ENCODE measurements at places on chromosomes 1 and 21.

GRCh38 chr1:205597691-205598314 is 34.0 kb downstream of the ELK4 start:
- no peak for DNase-seq

DNA sequence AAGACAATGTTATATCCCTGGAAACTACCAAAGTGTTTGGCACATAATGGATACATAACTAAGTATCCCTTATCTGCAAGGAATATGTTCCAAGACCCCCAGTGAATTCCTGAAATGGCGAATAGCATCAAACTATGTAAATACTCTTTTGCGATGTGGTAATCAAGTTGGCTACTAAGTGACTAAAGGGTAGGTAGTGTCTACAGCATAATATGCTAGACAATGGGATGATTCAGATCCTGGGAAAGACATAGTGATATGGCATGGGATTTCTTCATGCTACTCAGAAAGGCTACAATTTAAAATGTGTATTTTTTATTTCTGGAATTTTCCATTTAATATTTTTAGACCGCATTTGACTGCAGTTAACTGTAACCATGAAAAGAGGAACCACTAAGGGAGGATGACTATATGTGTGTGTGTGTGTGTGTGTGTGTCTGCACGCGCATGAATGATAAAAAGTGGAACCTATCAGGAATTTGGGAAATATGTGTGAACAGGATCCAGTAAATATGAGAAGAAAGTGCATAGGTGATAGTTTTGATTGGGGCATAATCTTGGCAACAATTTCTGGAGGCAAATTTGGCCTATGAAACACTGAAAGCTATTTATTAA is 1899.9 kb downstream of the NCAM2 start:
- DNase-seq, result no peak

DNA sequence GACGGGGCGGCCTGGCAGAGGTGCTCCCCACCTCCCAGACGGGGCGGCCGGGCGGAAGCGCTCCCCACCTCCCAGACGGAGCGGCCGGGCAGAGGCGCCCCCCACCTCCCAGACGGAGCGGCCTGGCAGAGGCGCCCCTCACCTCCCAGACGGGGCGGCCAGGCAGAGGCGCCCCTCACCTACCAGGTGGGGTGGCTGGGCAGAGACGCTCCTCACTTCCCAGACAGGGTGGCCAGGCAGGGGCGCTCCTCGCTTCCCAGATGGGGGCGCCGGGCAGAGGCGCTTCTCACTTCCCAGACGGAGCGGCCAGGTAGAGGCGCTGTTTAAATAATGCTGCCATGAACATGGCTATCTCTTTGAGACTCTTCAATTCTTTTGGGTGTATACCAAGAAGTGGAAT is 43.7 kb upstream of the ATP6V1G3 start:
- no peak for DNase-seq

GRCh38 chr1:172980971-172981370 is 69.8 kb downstream of the TNFSF18 start:
- no peak for DNase-seq

GRCh38 chr21:32940079-32941014 is 85.4 kb upstream of the OLIG2 start:
- no peak for DNase-seq

GRCh38 chr21:34623516-34623915 is 8.6 kb upstream of the RCAN1 start:
- no peak for DNase-seq

DNA sequence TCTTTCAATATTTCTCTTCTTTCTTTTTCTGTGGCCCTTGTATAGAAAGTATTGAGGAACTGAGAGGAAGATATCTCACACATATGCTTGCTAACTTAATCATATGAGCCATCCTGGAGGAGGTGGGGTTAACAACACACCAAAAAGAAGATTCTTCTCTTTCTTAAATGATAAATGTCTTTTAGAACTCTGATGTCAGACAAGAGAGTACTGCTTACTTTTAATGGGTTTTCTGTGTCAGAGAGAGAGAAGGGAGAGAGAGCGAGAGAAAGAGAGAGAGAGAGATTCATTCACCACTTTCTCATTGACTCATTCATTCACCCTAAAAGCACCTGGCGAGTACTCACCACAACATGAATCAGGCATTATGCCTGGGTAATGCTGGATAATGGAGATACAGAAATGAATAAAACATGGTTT is 250.3 kb upstream of the SGIP1 start:
- DNase-seq, result no peak

DNA sequence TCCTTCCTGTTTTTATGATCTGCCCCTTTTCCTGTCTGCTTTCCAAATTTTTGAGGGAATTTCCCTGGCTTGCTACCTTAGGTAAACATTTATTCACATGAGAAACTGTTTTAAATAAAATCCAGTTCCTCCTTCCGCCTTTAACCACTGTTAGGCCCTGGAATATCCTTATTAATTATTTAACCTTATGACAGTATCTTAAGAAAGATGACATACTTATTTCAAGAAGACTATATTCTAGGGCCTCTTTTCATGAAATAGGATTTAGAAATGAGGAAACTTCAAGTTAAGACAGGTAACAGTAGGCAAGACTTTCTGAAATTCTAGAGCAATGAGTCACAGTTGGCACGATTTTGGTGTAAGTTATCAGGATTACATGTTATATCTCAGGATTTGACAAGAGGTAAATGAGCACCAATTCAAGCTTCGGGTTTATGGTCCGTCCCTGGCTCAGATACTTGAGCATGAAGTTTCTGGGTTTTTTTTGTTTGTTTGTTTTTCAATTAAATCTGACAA is 2.0 kb upstream of the TNFSF18 start:
- DNase-seq, result no peak

DNA sequence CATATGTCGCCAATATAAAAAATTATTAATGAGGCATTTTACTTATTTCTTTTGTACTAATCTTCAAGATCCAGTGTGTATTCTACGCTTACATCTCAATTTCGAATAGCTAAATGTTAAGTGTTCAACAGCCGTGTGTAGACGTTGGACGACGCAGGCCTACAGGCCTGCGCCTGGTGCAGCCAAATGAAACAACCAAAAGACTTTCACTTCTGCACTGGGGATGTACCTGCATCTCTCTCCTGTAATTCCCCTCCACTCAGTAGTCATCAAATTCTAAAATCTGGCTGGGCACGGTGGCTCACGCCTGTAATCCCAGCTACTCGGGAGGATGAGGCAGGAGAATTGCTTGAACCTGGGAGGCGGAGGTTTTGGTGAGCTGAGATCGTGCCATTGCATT is 76.8 kb upstream of the HNRNPU start:
- DNase-seq, result no peak

DNA sequence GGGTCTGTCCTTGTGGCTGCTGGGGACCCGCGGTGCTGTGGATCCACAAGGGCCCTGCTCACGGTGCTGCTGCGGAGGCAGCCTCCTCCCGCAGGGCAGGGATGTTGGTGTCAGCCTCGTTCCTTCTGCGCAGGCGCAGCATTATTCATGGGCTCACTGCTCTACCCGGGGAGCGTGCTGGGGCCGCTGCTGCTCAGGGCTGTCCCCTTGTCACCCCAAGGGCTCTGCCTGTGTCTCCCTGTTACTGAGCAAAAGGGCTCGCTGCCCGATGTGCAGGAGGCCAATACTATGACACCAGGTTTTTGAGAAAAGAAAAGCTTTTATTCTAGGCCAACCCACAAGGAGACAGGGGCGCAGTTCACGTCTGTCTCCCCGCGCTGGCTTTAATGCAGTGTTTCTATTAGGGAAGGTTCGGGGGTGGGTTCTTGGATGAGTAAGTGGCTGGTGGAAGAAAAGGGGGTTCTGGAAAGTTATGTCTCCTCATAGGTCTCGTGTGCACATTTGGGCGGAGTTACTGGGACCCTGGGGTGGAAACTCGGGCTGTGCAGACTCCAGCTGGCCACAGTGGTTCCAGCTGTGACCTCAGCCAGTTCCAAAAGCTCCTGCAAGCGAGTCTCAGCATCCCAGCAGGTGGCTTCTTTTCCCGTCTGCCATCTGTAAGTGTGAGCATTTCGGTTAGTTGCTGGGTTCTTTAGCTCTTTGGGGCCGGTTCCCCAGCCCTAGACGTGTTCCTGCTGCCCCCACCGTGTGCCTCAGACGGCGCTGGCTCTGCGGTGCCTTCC is 40.8 kb upstream of the LRRC3 start:
- no peak for DNase-seq

DNA sequence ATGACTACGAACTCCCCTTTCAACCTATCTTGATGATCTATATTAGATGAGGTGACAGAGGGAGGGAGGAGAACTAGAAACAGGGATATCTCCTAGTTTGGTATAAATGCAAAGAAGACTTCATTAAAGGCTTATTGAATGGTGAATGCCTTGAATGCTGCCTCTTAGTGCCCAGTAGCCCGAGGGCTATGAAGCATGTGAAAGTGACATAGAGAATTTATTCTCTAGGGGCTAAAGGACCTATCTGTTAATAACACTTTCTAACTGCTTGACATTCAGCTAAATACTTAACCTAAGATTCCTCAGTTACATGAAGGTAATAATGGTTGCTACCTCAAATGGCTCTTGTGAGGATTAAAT is 764.1 kb downstream of the LTN1 start:
- no peak for DNase-seq

DNA sequence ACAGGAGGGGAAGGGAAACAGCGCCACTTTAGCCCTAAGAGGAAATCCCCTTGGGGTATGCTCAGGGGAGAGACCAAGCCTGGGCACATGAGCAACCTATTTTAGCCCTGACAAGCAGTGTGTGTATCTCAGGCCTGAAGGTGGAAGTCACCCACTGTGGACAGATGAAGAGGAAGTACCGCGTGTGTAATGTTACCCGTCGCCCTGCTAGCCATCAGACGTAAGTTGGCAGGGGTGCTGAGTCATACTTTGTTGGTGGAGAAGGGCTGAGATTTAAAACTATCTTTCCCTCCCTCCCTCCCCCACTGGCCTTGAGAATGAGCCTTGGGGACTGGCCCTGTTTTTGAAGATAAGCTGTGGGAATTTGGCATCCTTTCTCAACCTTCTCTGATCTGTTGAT is 11.2 kb downstream of the AGO1 start:
- DNase-seq, result no peak

DNA sequence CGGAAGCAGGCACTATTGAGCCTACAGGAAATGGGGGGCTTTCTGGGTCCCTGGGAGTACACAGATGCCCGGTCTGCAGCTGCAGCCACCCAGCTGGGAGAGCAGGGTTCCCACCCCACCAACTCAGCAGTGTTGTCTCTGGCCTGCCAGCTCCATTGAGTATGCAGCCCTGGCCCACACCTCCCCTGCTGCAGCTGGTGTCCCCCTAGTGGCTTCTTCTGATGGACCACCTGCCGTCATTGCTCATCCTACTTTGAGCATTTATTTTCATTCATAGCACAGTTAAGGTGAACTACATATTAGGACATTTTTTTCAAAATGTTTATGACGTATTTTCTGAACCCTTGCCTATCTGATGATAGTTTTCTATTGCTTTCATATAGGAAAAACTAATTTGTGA is 189.8 kb upstream of the LYPLAL1 start:
- no peak for DNase-seq

DNA sequence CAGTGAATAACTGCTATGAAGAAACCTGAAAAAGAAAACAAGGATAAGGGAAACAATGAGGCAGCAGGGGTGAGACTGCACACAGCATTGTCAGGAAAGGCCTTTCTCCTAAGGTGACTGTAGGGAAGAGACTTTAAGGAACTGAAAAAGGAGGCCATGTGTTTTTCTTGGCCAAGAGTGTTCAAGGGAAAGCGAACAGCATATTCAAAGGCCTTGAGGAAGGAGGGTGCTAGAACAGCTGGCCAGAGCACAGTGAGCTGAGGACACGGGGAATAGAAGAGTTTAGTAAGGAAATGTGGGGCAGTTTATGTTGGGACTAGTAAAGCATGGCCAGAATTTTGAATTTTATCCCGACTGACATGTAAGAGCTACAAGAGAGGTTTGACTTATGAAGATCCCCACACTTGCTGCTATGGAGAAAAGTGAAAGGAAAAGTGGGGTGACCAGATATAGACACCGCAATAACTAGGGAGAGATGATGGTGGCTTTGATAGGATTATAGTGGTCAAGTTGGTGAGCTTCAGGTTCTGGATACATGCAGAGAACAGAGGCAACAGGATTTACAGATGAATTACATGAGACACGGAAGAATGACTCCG is 1.4 kb downstream of the RWDD2B start:
- DNase-seq, result no peak

- no peak for DNase-seq
These were observed 5.9 kb upstream of the BARHL2 start for GRCh38 chr1:90722874-90723589.

DNA sequence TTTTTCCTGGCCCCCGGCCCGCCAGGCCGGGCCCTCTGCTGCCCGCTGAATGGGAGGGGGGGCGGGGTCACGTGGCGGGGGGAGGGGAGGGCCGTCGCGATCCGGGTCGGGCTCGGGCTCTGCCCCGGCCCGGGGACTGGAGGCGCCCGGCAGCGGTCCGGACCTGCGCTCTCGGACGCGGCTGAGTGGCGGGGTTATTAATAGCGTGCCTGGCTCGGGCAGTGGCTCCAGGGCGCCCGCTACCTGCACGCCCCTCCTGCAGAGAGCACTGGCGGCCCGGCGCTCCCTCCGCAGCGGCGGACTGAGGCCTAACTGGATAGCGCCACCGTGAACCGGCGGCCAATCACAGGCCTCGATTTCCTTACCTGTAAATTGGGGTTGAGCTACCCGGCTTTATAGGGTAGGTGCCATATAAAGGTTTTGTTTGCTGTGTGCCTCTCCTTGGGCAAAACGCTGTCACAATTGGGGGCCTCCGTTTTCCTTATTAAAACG is 28.1 kb downstream of the AHDC1 start:
- DNase-seq, result no peak

DNA sequence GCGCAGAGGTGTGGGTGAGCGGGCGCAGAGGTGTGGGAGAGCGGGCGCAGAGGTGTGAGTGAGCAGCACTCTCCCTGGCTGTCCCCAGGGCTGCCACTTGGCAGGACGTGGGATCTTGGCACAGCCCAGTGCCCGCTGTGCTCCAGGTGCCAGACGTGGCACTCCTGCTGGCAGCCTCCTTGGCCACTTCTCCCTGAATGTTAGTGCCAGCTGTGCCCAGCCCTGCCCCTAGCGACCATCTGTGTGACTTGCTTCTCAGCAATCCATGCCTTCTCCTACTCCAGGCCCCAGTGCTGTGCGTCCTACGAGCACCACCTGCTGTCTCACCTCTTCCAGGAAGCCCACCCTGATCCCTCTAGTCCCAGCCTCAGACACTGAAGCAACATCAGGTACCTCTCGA is 30.5 kb downstream of the KRTAP10-1 start:
- no peak for DNase-seq

- no peak for DNase-seq
These were observed 68.4 kb downstream of the DMRTA2 start for GRCh38 chr1:50354813-50355212.

DNA sequence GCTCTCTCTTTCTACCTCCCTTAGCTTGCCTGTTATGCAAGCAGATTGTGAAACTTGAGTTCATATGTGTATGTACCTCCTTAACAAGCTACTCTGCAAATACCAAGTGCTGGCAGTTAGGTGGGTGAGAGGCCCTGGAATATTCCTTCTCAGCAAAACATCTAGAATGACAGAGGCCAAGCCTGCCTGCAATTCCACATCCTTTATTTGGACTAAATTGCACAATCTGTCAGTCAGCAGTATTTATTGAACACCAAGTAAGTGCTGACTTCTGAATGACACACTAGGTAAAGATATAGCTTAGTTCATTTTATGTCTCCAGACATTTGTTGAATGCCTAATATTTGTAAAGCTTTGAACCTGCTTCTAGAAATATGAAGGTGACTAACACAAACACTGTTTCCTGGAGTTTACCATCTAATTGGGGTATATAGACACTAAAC is 87.5 kb downstream of the RGL1 start:
- DNase-seq, result no peak

GRCh38 chr1:82697965-82698364 is 897.2 kb downstream of the ADGRL2 start:
- DNase-seq, result no peak
